ENCODE measurements at places on chromosomes 3 and 15. TPM values are rescaled to one million over a fixed set of nuclear protein-coding genes. Genes with fewer than 3 reads are reported as not detected.

DNA sequence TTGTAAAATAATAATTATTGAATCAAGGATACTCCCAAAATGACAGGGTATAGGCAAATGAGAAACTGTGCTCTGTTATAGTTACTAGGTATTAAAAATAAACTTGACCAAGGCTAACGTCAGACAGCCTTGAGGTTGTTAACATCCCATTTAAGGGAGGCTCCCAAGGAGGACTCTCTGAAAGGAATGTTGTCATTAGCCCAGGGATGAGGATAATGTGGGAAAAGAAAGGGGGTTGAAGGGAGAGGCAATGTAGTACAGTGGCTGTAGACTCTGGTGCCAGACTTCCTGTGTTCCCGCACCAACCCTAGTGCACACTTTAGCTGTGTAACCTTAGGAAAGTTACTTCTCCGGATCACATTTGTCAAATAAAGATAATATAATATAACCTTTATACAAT lies 47.0 kb upstream of the RARB start:
- no peaks in the 10 kb centered on the region for H3K27me3 ChIP-seq
- DNase-seq = no peak
- no peaks in the 10 kb centered on the region for H3K36me3 ChIP-seq

Gene PRR20G
- total RNA-seq = not detected

Gene CDCP1
- total RNA-seq = 20.7 TPM

Gene TUSC2
- 33.4 TPM for total RNA-seq

- no peaks in the 10 kb centered on the region for H3K27me3 ChIP-seq
- DNase-seq = peak; percentile 47
- H3K4me3 ChIP-seq = no peak overlapping the region
Measured at GRCh38 chr15:95302206-95302605, 1028.3 kb upstream of the NR2F2 start.

DNA sequence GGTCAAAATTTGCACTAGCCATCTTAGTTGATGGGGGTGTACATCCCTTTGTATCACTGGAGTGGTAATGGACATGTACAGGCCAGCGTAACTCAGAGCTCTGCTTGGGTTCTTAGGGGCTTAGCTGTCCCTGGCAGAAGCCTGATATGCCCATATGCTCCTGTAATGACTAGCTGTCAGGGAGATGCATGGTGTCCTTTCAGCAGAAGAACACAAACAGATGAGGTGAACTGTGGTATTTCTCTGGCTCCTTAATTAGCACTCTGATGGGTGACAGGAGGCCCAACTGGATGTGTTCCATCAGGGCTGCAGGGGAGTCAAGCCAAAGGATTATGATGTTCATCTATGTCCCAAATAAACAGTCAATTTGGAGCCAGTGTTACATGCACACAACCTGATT lies 774.5 kb downstream of the AGBL1 start:
- H3K4me3 ChIP-seq = no peak overlapping the region
- no peaks in the 10 kb centered on the region for H3K4me1 ChIP-seq
- H3K27ac ChIP-seq = no peak overlapping the region
- no peak for DNase-seq

GRCh38 chr3:186315581-186316354 lies 46.3 kb downstream of the DGKG start:
- peaks cover 4% of the 10 kb centered on the region for H3K36me3 ChIP-seq
- no peak overlapping the region for H3K4me3 ChIP-seq
- no peaks in the 10 kb centered on the region for H3K4me1 ChIP-seq
- no peak overlapping the region for H3K27ac ChIP-seq

Gene CASR
- total RNA-seq = not detected

- H3K27ac ChIP-seq = no peak overlapping the region
- H3K4me1 ChIP-seq = peaks cover 31% of the 10 kb centered on the region
- H3K4me3 ChIP-seq = no peak overlapping the region
Measured at GRCh38 chr3:191340351-191340750, 10.0 kb upstream of the UTS2B start.

DNA sequence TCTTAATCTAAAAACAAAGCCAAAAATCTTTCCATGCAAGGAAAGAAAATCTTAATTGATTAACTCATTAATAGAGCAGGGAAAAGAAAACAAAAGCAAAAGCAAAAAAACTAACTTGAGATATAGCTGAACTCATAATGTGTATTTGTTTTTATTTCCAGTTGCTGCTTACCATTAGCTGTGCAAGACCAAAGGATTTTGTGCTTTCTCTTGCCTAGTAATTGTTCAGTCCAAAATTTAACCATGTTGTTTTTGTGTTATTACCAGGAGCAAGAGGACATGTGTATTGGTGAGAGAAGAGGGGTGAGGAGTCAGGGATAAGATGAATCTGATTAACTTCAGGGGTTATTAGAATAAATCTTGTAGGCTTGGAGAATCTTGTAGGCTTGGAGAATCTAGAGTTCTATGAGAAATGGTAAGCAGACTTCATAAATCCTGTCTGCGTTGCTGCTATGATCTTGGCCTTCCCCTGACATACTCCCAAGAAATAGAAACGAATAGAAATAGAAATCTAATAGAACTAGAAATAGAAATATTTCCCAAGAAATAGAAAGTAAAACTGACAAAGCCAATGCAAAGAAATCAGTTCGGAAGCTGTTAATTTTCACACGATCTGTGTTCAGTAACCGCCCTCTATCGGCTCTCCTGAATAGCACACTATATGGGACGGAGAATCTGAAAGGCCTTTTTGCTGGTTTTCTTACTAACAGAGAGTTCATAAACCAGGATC lies 72.6 kb upstream of the TNFSF10 start:
- peak; percentile 31 for DNase-seq
- peaks cover 22% of the 10 kb centered on the region for H3K4me1 ChIP-seq
- H3K4me3 ChIP-seq = no peak overlapping the region
- no peaks in the 10 kb centered on the region for H3K27me3 ChIP-seq
- peak overlapping the region; percentile 56 for H3K27ac ChIP-seq
- no peaks in the 10 kb centered on the region for H3K36me3 ChIP-seq

Gene RHCG
- not detected for total RNA-seq

Gene TNFSF10
- 41.5 TPM for total RNA-seq

GRCh38 chr3:40557575-40558161 lies 32.9 kb downstream of the ZNF621 start:
- no peaks in the 10 kb centered on the region for H3K4me1 ChIP-seq
- H3K27ac ChIP-seq = no peak overlapping the region
- DNase-seq = no peak
- no peaks in the 10 kb centered on the region for H3K36me3 ChIP-seq
- H3K4me3 ChIP-seq = no peak overlapping the region

DNA sequence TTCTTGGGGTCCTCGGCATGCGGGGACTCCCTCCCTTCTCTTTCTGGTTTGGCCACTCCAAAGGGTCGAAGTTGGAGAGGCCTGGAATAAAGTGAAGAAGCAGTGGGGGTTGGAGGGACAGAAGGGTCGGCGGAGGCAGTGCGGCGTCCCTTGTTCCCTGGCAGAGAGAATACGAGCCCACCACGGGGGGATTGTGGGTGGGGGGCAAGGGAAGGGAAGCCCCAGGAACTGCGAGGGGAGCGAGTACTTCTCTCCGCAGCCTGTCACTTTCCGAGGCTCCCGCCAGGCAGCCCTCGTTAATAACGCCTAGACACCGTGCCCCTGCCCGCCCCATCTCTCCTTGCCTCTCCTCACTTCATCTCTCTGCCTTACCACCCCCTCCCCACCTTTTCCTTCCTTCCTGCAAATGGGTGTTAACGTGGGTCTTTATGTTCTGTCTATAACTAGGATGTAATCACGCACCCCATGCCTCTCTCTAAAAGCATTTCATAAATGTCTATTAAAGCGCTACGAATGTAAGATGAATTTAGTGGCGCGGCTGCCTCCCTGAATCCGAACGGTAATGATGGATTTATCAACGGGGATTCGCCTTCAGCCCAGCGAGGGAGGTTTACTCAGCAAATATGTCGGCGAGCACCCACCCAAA lies 13.7 kb downstream of the NR2F2 start:
- no peak overlapping the region for H3K4me3 ChIP-seq
- H3K27me3 ChIP-seq = no peaks in the 10 kb centered on the region
- H3K4me1 ChIP-seq = peaks cover 17% of the 10 kb centered on the region
- peaks cover 10% of the 10 kb centered on the region for H3K36me3 ChIP-seq
- DNase-seq = no peak
- H3K27ac ChIP-seq = peak overlapping the region; percentile 82

Gene BMF
- total RNA-seq = 42.5 TPM

DNA sequence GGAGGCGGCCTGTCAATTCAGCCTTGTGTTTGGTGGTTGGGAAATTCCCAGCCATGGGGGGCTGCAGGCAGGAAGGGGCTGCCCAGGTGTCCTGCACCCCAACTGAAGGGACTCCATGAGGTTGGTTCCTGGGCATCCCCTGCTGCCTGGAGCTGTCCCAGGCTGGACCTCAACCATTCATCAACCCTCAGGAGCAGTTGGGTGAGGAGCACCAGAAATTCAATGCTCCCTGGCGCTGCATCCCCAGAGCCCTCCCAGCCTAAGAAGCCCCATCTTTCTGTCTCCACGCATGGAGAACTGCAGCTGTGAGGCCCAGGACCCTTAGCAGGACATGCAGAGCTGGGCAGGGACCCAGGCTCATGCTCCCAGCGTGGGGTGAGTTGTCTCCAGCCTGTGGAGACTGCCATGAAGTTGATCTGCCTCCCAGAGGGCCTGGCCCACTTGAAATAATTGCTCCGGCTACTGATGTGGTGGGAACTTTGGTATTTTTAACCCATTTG lies 8.0 kb upstream of the SEMA3B start:
- no peaks in the 10 kb centered on the region for H3K27me3 ChIP-seq
- H3K4me3 ChIP-seq = no peak overlapping the region
- peaks cover 26% of the 10 kb centered on the region for H3K4me1 ChIP-seq

- DNase-seq = no peak
- no peaks in the 10 kb centered on the region for H3K27me3 ChIP-seq
- H3K36me3 ChIP-seq = no peaks in the 10 kb centered on the region
- no peak overlapping the region for H3K4me3 ChIP-seq
Measured at GRCh38 chr3:165406425-165406824, 210.2 kb upstream of the SLITRK3 start.

DNA sequence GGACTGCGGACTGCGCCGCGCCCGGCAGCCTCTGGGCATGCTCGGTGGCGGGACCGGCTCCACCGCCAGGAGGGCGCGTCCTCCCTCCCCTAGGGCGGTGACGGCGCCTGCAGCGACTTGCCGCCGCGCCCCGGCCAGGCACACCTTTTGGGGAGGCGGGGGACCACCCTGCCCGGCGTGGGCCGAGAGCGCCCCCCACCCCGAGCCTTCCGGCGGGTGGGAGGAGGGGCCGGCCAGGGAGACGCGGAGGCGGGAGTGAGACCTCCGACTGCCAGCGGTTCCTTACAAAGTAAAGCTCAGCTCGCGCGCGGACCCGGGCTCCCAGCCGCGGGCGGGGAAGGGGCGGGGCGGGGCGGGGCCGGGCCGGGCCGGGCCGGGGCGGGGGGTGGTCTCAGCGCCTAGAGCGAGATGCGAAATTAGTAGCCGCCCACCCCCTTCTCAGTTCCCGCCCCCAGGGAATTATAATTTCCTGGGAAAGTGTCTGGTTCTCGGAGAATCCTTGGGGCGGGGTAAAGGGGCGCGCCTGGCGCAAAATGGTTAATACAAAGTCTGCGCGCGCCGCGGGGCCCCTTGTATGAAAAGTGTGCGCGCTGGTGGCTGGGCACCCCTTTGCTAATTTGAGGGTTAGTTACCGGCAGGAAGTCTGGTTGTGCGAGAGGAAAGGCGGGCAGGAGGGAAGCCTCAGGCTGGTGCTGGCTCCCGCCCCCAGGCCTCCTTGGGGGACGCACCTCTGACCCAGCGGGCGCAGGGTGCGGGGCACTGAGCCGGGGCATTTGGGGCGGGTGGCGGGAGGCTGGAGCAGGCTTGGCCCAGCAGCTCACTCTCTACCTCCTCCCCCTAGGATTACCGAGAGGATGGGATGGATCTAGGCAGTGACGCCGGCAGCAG lies 224.8 kb upstream of the IL12A start:
- peak overlapping the region; percentile 97 for H3K27ac ChIP-seq
- H3K4me1 ChIP-seq = peaks cover 28% of the 10 kb centered on the region
- peak overlapping the region; percentile 84 for H3K4me3 ChIP-seq
- DNase-seq = peak; percentile 77

GRCh38 chr15:98815207-98815606 lies 166.9 kb downstream of the IGF1R start:
- no peak overlapping the region for H3K27ac ChIP-seq
- no peak overlapping the region for H3K4me3 ChIP-seq
- no peak for DNase-seq
- no peaks in the 10 kb centered on the region for H3K36me3 ChIP-seq
- H3K4me1 ChIP-seq = no peaks in the 10 kb centered on the region
- H3K27me3 ChIP-seq = no peaks in the 10 kb centered on the region

Gene POC1A
- total RNA-seq = 5.4 TPM

Data from lung (tissue), 17 donors.